ENCODE measurements at places on chromosomes 11 and 22.

- DNase-seq = no peak
These were observed 13.5 kb downstream of the MRPL48 start for GRCh38 chr11:73801136-73801535.

DNA sequence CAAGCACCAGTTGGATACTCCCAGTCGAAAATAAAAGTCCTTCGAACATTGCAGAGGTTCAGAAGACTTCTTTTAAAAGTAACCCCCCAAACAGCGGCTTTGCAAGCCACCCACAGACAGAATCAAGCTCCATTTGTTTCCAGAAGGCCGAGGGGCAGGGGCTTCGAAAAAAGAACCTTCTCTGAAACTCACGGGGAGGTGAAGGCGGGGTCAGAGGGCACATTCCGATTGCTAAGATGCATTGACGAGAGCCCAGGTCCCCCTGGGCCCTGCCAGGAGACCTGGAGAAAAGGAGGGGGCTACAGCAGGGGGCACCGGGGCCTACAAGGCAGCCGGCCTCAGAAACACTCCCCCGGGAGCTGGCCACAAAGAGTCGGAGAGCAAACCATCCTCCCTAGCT, 306.8 kb downstream of the MN1 start:
- DNase-seq = peak; percentile 90

DNA sequence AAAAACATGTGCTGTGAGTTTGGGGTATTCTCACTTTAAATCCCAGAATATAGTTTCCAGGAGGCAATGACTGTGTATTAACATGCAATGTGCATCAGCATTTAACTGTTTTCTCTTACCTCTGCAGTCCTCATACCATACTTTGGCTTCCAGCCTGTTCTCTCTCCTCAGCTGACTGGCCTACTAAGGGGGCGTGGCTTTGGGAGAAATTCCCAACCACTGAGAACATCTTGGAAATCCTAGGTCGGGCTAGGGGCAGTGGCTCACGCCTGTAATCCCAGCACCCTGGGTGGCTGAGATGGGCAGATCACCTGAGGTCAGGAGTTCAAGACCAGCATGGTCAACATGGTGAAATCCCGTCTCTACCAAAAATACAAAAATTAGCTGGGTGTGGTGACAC, 13.5 kb upstream of the ZC3H12C start:
- DNase-seq = no peak

DNA sequence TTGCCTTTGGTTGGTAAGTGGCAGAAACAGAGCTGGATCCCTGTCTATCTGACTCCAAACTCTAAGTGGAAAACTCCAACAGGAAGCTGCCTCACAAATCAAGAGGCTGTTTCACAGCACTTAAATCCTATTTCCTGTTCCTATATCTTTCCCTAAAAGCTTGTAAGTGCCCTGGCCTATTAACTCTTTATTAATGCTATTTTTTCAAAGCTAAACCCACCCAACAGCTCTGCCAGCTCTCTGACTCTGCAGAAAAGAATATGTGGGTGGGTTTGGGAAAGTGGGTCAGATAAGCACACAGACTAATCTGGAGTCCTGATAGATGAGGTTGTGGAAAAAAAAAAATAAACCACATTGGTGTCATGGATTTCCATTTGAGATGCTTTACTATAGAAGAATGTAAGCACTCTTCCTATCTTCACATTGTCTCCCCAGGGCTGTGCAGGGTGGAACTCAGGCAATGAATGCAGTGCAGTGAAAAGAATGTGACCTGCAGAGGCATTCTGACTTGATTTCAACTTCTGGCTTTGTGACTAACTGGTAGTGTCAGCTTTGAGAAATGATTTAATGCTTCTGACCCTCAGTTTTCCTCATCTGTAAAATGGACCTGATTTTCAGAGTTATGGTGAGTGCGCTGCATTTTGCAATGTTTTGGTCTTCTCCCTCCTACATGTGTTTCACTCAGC, 125.6 kb downstream of the AASDHPPT start:
- no peak for DNase-seq

DNA sequence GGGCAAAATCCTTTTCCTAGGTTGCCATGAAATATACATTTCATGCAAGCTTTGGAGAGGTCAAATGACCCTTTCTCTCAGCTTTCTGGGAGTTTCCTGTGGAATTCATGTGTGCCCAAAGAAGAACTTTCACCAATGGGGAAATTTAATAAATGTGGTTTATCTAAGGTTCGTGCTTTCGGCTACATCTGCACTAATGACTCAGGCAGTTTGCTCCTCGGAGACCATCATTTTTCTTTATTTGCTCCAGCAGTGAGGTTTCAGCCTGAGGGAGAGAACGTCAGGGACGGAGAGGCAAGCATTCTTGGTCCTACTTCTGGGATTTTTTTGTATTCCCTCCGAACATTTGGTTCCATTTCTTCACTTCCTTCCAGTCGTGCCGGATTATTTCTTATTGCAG, 85.2 kb downstream of the FLI1 start:
- DNase-seq = no peak

DNA sequence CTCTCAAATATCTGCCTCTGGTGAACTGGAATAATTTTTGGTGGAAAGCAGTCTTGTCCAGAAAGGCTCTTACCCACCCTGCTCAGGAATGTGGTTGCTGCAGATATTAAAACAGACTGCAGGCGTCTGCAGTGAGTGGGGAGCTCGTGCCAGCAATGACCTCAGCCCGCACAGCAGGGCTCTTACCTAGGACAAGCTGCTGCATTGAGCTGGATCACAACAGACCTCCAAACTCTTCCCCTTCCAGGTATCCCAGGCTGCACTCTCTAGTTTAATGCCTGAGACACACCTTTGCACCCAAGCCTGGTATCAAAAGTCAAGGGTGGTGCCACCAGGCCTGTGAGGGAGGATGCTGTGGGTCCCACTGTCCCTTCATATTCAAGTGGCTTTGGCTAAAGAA, 69.7 kb upstream of the CDON start:
- DNase-seq = no peak

GRCh38 chr11:69894181-69894611, 75.0 kb upstream of the FGF3 start:
- DNase-seq = no peak

DNA sequence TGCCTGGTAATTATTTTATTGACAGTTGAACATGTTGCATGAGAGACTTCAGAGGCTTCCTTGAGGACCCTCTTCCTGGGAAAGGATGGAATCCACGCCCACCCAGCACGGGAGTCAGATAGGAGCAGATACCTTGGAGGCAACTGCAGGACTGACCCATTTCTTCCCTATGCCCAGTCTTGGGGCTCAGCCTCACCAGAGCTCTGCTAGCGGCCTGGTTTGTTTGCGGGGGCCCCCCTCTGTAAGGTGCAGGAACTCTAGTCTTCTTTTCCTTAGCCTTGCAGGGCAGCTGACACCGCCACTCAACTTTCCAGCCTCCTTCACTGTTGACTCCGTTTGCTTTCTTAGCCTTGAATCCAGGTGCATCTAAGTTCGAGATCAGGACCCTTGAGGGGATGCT, 1032.8 kb downstream of the BRD1 start:
- DNase-seq = no peak

DNA sequence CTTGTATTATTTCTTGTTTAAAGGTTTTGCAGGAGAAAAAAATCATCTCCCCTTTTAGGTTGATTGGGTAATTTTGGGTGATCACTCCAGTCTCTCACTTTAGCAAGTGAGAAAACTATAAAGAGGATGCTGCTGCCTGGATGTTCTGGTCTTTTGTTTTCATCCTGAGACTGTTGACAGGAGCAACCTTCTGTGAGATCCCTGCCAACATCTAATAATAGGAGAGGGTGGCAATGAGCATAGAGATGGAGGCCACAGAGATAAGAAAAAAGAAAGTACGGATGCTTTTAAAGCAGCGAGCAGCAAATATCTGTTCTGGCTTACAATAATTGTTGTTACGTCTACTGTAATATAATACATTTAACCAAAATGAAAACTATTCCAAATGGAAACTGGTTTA, 293.6 kb upstream of the MTNR1B start:
- no peak for DNase-seq

GRCh38 chr22:30202531-30203006, 44.0 kb downstream of the LIF start:
- DNase-seq = no peak

GRCh38 chr22:35734517-35734827, 16.8 kb downstream of the APOL5 start:
- DNase-seq = no peak

DNA sequence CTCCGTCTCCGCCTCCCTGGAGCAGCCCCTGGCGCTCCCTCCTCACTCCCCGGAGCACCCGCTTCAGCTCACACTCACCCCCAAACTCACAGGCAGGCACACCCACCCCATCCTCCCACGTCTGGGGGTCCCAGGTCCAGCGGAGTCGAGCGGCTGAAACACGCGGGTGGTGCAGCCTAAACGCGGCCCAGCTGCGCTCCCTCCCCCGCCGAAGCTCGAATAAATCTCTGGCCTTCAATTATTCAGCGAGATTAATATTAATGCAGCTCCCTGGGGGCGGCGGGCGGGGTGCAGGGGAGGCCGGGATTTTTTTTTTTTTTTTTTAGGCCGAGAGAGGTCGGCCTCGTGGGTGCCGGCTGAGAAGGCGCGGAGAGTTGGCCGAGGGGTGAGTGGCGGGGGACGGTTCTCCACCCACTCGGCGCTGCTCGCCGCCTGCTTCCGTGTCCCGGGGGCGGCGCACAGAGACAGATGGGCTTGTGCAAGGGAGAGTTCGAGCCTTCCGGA, 524 bp upstream of the SLC1A2 start:
- peak; percentile 6 for DNase-seq

DNA sequence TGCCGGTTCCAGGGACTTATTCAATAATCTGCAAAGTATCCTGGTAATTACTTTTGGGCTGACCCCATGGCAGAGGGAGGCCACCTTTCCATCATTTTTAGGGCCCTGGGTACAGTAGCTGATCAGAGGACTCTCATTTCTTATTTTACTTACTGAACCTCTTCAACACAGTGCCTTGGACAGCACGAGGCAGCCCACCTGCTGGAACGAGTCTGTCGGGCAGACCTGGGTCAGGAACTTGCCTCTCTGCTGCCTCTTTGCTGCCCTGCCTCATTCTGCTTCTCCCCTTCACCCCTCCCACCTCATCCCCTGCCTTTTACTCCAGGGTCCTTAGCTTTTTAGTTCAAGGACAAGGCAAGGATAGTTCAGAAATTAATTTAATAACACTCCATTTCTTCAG, 204.5 kb downstream of the CSNK2A3 start:
- no peak for DNase-seq

DNA sequence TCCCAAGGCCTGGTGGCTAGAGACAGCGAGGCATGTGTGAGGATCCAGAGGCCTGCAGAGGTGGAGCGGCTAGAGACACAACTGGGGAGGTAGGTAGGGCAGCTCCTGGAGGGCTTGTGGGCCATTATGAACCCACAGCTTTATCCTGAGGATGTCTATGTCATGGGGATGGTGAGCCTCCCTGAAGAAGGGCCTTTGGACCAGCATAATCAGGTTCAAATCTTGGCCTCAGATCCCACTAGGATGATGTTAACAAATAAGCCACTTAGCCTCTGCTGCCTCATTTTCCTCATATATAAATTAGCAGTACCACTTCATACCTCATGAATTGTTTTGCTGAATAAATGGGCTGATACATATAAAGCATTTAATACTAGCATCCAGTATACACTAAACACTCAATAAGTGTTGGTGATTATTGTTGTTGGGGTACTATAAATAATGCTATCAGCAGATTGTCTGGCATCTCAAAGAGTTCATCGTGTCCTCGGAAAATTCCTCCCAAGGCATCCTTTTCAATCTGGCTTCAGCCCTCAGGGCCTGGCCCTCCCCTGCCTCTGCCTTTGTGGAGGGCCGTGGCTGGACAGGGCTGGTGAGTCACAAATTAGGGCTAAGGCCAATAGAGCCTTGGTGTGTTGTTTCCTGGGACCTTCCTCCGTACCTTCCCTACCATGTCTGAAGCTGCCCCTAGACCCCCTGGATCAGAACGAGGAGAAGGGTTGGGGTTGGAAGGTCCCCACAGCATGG, 30.9 kb upstream of the LRRC32 start:
- DNase-seq = no peak

- no peak for DNase-seq
These were observed 16.2 kb downstream of the C11orf24 start for GRCh38 chr11:68255526-68255925.

DNA sequence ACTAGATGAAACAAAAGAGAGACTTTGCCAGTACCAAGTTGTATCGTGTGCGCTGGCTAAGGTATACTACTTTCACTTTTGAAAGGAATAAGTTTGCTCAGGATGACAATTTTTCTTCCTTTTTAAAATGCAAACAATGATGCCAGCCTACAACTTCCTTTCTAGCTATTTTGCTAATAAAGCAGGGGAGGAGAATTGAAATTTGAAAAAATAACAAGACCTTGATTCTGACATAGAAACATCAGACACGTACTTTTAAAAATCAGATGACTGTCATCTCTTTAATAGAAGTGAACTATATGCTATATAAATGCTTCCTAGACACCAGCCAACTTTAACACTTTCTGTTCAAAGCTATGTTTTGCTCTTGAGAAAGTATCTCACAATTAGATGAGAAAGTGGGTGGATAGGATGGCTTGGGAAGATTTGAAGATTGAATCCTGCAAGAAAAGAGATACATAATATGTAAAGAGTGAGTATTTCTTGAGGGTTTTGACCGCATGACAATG, 41.7 kb upstream of the BLID start:
- no peak for DNase-seq

DNA sequence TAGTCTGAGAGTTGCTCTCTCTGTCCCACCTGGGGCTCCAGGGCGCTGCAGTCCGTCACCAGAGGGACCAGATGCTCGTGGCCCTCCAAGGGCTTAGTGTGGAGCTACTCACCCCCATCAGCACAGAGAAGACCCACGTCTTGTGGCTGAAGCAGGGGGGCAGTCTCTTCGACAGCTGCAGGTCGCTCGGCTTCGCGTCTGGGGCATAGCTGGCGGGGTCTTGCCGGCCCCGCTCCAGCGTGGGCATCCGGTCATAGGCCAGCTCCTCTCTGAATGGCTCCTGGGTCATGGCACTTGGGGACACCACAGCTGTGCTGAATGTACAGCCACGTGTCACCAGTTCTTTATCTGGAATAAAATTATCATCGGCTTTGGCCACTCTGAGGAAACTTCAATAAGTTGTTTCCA, 608 bp downstream of the MLC1 start:
- no peak for DNase-seq

- DNase-seq = no peak
These were observed 37.3 kb downstream of the LRFN4 start for GRCh38 chr11:66894141-66894540.

DNA sequence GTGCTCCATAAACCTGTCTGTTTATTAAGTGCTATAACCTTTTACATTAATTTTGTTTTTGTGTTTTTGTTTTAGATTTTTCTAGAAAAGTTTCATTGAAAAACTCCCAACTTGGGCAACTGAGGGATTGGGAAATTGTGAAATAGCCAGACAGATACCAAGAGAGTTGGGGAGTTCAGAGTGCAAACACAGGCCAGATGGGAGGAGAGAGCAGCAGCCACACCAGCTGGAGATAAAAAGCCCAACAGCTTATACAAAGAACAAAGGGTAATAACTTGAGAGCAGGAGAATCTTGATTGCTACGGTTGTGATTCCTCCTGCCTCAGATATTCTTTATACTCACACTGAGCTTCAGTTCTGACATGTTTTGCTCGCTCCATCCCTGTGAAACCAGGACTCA, 1642.2 kb downstream of the LRRC4C start:
- no peak for DNase-seq

- no peak for DNase-seq
These were observed 16.2 kb upstream of the ME3 start for GRCh38 chr11:86688398-86689179.
